ENCODE measurements at places on chromosomes 6 and 20. TPM values are rescaled to one million over a fixed set of nuclear protein-coding genes. Genes with fewer than 3 reads are reported as not detected.
A peak's percentile ranks its signal among the peaks of the same experiment; 100 is the strongest.

The RPP21 gene
- total RNA-seq, result 53.9 TPM

The CASS4 gene
- total RNA-seq, result 1.2 TPM

The MACROD2 gene
- 1.1 TPM for total RNA-seq

The MEI4 gene
- not detected for total RNA-seq

DNA sequence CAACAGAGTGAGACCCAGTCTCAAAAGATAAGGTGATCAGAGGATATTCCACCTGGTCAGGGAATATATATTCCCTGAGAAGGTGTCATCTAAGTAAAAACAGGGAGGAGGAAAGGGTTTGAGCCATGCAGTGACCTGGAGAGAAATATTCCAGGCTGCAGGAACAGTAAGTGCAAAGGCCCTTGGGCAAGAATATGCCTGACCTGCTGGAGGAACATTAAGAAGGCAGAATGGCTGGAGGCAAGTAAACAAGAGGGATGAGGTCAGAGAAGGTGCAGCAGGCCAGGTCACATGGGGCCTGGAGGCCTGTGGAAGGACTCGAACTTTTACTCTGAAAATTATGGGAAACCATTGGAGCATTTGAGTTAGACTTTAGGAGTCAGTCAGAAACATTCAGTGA, 6.7 kb downstream of the DEF6 start:
- DNase-seq, result no peak

DNA sequence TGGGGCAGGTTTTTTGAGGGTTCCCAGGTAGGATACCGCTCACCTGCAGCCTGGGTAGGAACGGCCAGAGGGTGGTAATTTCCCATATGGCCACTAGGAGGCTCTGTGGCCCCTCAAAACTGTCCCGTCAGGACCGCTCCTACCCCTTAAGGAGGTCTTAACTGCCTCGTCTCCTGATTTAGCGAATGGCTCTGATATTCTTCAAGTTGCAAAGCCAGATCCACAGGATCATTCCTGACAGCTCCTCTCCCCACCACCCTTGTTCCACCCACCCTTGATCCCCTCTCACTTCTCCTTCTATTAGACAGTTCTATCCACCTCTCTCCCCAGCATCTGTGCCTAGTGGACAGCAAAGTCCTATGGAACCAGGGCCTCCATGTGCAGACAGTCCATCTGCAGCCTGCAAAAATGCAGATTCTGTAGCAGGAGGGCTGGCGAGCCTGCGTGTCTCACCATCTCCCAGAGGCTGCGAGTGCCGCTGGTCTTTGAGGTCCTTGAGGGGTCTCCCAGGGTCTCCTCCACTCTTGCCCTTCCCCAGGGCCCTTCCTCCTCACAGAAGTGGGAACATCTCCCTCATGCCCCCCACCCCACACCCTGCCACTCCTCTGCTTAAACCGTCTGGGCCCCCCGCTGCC, 34.3 kb upstream of the ZBP1 start:
- DNase-seq, result peak; percentile 34

GRCh38 chr6:44556046-44556445, 168.5 kb downstream of the CDC5L start:
- DNase-seq, result peak; percentile 21

Measured in LHCN-M2 (cell line).